Left cardiac atrium (tissue), 4 donors: ENCODE measurements at places on chromosomes 2 and 18. TPM values are rescaled to one million over a fixed set of nuclear protein-coding genes. Genes with fewer than 3 reads are reported as not detected.

DNA sequence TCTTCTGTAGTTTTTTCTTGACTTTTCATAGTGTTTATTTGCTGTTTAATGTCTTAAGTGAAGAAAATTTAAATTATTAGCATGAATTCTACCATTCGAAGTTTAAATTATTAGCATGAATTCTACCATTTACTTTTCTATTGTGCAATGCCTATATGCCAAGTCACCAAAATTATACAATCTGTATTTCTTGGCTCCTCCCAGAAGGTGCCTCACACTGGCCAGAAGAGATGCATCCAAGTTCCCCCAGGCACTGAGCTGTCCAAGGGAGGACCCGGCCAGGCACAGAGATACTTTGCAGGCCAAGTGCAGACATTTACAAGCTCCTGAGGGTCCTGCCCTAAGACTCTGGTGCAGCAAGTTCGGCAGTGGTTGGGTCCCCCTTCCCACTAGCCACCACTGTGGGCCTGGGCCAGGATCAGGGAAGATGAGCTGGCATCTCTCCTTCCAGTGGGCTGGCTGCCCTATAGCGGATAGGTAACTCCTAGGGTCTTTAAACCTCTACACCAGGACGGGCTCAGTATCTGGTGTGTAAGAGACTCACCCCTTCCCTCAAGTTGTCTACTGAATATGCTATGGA lies 31.3 kb downstream of the TMEM247 start:
- no peak for DNase-seq

GRCh38 chr2:208179028-208179609 lies 10.7 kb downstream of the C2orf80 start:
- no peak for DNase-seq

DNA sequence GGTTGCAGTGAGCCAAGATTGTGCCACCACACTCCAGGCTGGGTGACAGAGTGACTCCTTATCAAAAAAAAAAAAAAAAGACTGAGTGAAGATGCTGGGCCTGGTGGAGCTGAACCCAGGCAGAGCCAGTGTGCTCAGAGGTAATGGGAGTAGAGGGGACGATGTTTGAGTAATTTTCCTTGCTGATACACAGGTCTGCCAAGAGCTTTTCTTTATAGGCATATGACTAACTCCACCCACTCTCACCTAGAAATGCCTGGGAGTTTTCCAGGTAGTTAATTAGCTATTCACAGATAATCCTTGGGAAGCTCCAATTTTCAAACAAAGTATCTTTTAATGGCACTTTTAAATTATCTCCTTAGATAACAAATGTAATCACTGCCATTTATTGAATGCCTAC lies 33.4 kb upstream of the ACSL3 start:
- no peak for DNase-seq

DNA sequence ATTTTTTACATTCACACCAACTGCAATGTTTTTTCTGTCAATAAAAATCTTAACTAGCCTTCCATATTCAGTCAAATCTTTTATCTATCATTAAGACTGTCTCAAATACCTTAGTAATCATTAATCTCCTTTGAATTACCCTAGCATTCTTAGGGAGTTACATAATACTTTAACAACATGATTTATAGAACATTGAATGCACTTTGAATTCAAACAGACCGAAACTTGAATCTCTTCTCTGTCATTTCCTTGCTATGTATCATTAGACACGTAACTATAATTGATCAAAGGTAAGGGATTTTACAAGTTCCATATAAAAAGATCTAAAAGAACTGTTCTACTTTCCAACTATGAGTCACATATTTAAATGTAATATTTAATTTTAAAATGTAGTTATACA lies 330.9 kb downstream of the RIT2 start:
- no peak for DNase-seq

DNA sequence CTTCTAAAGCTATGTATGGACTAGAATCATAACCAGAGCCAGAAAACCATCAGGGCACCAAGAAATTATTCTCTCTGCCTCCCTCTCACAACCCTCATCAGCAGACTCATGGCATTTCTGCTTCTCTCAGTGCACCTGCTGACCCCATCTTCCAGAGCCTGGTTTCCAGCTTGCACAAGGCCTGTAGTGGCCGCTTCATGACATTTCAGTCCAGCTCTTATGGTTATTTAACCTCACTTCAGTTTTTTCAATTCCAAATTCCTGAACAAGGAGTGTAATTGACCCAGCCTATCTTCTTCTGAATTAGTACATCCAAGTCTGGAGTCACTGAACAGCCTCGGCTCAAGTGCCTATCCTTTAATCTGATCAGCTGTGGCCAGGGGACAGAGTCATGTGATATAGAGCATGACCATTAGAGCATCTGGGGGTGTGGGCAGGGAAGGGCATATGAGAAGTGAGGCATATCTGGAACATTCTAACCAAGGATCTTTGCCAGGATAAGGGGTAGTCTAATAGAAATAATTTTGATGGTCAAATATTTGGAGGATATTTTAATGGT lies 97.2 kb upstream of the TMEM17 start:
- no peak for DNase-seq

DNA sequence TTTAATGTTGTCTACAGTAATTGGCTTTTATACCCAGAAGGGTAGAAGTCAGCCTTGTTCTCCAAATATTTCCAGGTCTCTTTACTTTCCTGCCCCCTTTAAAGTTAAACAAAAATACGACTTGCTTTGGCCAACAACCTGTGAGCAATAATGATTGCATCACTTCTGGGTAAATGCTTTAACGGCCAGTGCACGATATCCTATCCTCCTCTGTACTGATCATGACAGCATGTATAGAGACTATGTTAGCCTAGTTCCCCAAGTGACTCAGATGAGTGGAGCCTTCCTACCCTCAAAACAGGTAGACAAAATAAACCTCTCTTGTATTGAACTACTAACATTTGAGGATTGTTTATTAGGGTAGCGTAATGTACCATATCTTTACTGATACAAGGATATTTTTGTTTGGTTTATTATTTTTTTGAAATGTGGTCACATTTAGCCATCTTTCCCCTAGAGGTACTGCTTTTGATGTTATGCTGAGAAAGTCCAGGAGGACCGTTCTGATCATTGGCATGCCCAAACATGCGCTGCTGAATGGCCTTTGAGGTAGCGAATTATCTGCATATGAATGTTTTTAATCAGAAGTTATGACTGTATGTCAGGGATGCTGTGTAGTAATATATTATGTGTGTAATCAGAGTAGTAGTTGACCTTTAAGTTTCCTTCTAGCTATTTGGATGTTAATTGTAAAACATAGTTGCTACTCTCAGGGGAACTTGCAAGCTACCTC lies 262.6 kb upstream of the DCC start:
- no peak for DNase-seq

Gene RBMS1
- 56.8 TPM for total RNA-seq

Gene TDRD15
- total RNA-seq, result not detected

Gene CLEC4F
- 0.12 TPM for total RNA-seq

Gene CRYBA2
- total RNA-seq, result not detected

Gene SGPP2
- 8.8 TPM for total RNA-seq

Gene MAP3K19
- total RNA-seq, result not detected
